ENCODE measurements at places on chromosomes 1 and 21. TPM values are rescaled to one million over a fixed set of nuclear protein-coding genes. Genes with fewer than 3 reads are reported as not detected.

The LCE3D gene
- total RNA-seq = not detected

- DNase-seq = no peak
Measured at GRCh38 chr1:204451352-204452124, 39.9 kb upstream of the PPP1R15B start.

The UTS2 gene
- not detected for total RNA-seq

DNA sequence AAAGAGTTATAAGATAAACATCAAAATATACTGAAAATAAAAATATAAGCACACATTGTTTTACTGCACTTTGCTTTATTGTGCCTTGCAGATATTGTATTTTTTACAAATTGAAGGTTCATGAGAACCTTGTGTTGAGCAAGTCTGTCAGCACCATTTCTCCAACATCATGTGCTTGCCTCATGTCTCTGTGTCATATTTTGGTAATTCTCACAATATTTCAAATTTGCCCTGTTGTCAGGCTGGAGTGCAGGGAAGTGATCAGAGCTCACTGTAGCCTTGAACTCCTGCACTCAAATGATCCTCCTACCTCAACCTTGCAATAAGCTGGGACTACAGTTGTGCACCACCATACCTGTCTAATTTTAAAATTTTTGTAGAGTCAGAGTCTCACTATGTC lies 21.3 kb upstream of the CNIH3 start:
- no peak for DNase-seq

The SMYD2 gene
- total RNA-seq = 41.6 TPM

GRCh38 chr1:185439727-185440415 lies 122.8 kb upstream of the IVNS1ABP start:
- no peak for DNase-seq

GRCh38 chr1:106868828-106869227 lies 187.6 kb upstream of the PRMT6 start:
- DNase-seq = no peak

The LCE2B gene
- total RNA-seq = not detected

- DNase-seq = no peak
Measured at GRCh38 chr1:193519922-193520321, 333.5 kb upstream of the B3GALT2 start.

- DNase-seq = no peak
Measured at GRCh38 chr1:235739124-235739523, 89.5 kb upstream of the GNG4 start.

The PRDM15 gene
- 6.6 TPM for total RNA-seq

The PFKFB2 gene
- 41.5 TPM for total RNA-seq

DNA sequence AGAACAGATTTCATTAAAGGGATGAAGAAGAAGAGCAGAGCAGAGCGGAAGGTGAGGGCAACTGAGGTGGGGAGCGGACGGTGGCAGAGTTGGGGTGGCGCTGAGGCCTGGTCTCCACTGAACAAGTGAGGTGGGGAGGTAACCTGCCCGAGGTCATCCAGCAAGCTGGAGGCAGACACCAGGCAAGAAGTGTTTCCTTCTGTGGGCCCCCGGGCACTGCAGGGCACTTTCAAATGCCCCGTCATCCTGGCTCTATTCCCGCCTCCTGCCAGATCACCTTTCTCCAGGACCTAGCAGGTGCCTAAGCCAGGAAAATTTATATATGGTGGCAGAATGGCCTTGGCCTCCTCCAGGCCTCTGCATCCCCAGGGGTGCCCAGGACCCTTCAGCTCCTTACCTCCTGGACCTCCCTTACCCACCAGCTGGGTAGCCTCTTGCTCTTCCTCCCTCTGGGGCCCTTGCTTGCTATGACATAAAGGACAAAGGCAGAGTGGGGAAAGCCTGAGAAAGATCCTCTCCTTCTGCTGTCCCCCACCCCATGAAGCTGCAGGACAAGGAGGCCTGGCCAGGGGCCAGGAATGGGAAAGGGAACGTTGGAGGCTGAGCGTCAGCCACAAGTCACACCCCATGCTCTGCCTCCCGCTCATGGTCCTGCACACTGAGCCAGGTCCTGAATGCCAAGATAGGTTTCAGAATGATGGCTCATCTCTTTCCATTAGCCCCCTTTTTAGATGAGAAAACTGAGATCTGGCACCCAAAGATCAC lies 29.0 kb downstream of the VWA5B1 start:
- no peak for DNase-seq

The PTAFR gene
- 52.8 TPM for total RNA-seq

GRCh38 chr1:150003801-150004200 lies 6.7 kb downstream of the OTUD7B start:
- no peak for DNase-seq

The BTG2 gene
- total RNA-seq = 96.7 TPM

GRCh38 chr1:158163000-158163947 lies 17.4 kb upstream of the CD1D start:
- DNase-seq = no peak

- no peak for DNase-seq
Measured at GRCh38 chr1:94236013-94236491, 1.3 kb downstream of the ARHGAP29 start.

The CNIH3 gene
- 2.1 TPM for total RNA-seq

DNA sequence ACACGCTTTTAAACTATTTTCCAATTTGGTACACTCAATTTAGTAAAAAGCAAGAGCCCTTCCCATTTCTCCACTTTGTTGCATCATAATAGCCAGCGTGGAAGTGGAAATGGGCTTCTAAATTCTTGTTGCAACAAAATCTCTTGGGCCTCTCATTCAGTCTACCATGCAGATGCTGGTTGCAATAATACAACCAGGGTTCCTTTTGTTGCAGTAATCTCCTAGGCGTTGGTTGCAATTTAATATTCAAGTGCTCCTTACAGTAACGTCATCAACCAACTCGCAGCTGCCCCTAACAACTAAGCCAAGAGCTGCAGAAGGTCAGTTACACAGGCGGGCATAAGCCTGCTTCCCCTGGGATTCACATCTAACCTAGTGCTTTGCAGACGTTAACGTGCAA lies 2.7 kb upstream of the HDGF start:
- DNase-seq = no peak

DNA sequence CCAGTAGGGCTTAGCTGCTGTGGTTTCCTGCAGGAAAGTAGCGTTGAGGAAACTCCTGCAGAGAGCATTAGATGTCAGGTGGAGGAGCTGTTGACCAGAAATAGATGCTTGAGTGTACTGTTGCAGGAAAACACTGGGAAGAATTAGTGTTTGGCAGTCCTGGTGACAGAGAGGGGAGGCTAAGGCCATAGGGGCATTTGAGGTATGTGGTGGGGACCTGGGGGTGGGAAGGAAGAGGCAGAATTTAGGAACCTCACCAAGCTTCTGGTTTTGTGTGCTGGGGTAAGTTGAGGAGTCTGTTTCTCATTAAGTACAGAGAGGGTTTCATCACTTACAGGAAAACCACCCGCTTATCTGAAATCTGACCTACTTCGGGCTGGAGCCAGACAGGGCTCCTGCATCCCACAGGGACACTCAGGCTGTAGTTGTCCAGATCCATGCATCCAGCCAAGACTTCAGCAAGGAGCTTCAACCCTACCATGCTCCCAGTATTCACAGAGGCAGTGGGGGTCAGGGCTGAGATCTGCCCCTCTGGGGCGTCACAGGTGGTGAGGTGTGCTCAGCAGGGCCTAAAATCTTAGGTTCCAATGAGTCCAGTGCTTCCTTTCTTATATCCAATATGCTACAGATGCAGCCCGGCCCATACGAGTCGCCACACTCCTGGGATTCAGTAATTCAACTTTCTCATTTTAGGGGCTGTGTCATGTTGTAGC lies 15.1 kb downstream of the SH2D2A start:
- no peak for DNase-seq

GRCh38 chr1:221913351-221913892 lies 171.5 kb upstream of the DUSP10 start:
- no peak for DNase-seq

DNA sequence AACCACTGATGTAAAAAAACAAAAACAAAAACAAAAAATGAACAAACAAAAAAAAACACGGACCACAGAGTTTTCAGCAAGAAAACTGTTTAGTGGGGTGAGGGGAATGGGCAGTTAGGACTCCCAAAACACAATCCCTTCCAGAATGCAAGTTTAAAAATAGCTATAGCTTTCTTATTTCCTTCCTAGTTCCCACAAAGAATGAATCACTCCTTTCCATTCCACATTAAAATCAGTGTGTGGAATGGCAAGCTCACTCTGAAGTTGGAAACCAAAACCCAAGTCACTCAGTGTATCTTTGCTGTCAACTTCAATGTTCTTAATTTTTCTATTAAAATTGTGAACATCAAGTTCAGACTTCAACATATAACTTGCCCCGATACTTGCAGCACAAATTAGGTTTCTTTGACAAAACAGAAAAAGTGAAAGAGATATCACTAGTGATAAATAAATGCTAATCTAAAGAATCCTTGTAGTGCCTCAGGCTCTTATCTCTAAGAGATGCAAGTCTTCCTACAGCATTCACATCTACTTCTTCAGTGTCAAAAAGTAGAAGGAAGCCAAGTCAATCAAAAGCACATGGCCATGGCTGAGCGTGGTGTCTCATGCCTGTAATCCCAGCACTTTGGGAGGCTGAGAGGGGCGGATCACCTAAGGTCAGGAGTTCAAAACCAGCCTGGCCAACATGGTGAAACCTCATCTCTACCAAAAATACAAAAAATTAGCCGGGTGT lies 45.5 kb downstream of the TOR3A start:
- DNase-seq = no peak

DNA sequence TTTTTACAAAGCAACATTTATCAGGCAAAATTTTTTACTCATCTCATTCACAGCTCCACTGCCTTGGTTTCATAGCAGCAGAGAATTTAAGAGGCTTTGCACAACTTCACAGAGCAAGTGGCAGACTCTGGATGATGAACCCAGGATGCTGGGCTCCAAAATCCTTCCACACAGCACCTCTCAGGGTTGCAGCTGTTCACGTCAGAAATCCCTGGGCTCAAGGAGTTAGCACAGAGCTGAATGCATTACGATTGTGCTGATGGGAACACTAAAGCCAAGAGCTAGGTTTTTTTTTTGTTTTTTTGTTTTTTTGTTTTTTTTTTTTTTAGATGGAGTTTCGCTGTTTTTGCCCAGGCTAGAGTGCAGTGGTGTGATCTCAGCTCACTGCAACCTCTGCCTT lies 2.4 kb upstream of the HTR6 start:
- no peak for DNase-seq

GRCh38 chr1:8818325-8818775 lies 910 bp upstream of the RERE start:
- DNase-seq = no peak

DNA sequence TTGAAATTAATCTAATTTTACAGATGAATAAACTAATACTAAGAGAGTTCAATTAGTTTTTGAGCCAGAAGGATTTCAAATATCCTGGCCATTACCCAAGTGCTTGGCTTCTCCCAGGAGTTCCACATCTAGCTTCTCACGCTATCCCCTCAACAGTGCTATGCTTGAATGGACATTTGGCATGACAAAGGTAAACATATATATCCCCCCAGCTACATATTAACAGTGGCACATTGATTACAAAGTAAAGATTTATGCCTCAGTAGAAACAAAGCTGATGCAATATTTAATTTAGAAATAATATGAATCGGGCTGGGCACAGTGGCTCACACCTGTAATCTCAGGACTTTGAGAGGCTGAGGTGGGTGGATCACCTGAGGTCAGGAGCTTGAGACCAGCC lies 434.6 kb upstream of the PRMT6 start:
- DNase-seq = no peak

The LDLRAP1 gene
- 30.3 TPM for total RNA-seq

DNA sequence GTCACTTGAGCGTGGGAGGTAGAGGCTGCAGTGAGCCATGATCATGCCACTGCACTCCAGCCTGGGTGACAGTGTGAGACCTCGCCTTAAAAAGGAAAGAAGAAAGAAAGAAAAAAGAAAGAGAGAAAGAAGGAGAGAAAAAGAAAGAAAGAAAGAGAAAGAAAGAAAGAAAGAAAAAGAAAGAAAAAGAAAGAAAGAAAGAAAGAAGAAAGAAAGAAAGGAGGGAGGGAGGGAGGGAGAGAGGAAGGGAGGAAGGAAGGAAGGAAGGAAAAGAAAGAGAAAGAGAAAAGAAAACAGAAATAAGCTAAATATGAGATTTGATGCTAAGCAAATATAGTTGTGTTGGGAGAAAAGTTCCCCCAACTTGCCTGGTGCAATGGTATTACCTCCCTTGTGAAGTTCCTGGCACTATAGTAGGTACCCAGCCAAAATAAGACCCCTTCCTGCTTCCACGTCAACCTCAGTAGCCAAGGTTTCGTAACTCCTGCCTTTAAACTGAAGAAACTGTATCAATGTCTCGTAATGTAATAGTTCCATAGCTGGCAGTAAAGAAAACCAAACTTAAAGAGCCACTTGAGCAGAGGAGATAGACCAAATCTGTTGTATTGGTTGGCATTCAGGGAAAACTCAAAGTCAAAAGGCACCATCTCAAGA lies 88.1 kb upstream of the HNRNPU start:
- DNase-seq = no peak

DNA sequence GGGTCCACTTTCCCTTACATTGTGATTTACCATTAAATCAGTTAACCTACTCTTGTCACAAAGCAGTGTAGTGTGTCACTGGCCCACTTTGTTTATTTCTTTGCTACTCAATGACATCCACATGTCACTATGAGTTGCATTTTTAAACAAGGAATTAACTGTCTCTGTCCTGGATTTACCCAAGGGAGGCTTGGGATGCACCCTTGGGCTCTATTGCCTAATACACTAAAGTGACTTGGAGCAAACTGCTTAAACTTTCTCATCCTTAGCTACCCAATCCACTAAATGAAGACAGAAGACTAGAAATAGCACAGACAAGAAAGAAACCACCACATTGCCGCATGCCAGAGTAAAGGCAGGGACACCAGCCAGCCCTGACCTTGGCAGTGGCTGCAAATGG lies 136.2 kb upstream of the TIAM1 start:
- no peak for DNase-seq

DNA sequence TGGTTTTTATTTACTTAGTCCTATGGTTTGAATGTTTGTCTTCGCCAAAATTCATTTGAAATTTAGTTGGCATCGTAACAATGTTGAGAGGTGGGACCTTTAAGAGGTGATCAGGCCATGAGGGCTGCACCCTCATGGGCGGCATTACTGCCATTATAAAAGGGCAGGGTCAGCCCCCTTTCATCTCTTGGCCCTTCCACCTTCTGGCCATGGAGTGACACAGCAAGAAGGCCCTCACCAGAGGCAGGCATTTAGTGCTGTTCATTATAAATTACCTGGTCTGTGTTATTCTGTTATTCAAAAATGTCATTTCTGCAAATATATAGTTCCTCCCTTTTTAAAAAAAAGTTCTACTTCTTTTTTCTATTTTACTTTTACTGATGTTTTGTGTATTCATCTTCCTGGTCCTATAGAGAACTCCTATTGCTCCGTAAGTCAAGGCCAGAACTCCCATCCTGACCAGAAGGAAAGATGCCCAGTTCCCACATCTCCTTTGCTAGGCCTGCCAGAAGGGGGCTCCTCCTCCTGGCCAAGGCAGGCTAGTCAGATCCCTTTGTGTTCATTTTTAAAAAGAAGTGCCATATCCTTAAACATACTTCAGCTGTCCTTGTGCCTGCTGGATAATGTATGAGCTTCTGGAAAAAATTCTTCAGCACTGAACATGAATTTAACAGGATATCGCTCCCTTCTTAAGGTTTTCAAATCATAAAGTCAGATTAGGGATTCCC lies 10.0 kb upstream of the LBR start:
- DNase-seq = no peak

All from lower lobe of right lung (tissue), 2 donors.